ENCODE measurements at places on chromosomes 4 and X. TPM values are rescaled to one million over a fixed set of nuclear protein-coding genes. Genes with fewer than 3 reads are reported as not detected.
A peak's percentile ranks its signal among the peaks of the same experiment; 100 is the strongest.

C1QTNF7 gene
- total RNA-seq, result not detected

CXCL1 gene
- 0.22 TPM for total RNA-seq

GRCh38 chr4:53640576-53641453 is 49.5 kb upstream of the LNX1 start:
- DNase-seq, result no peak

GRCh38 chrX:13471269-13471668 is 98.1 kb upstream of the EGFL6 start:
- no peak for DNase-seq

DNA sequence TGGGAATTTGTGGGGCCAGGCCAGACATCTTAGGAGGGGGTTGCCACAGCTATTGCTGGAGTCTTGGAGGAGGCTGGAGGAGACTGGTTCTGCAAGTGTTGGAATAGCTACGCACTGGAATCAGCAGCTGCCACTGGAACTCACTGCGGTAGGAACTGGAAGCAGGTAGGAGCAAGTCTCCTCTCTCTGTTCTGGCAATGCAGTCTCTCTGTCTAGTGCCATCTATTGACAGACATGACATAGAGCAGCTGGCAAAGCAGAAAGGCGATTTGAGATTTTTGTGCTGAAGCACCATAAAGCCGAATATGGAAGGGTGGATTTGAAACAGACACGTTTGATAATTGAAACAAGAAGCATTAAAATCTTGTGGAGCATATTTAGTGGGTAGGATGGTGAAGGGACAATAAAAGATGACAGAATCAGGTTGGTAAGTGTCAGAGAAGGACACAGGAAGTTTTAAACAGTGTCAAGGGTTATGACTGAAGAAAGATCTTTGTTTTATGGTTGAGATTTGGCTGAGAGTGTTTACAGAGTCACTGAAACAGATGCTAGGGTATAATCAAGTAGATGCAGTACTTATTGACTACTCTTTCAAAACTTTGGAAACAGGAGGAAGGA is 23.5 kb upstream of the SYNPO2 start:
- DNase-seq, result no peak

GRCh38 chrX:106341823-106342222 is 173.7 kb downstream of the PWWP3B start:
- no peak for DNase-seq

DNA sequence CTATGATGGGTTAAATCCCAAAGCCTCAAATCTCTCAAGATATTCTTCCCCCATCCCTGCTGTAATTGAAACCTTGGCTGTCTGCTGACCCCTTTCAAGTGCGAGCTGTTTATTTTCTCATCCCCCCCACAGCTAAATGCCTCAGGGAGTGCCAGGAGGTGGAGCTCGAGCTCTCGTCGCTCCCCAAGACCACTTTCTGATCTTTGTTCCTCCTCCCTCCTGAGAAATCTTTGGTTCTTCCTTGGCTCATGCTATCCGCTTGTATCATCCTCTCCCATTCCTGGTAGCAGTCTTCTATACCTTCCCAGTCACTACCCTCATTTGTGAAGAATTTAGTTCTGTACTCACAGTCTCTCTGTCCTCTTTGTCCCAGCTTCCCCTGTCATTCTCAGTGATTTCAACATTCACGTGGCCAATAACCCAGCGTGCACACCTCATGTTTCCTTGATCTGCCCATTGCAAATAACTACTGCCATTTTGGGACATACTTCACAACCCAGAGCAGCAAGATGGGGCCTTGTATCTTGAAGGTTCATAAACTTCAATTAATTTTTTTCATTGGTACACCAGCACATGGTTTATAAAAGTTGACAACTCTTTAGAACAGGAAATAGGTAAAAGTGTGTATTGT is 9.2 kb upstream of the SLC25A43 start:
- peak; percentile 27 for DNase-seq
